ENCODE measurements at places on chromosomes 7 and 10.
A peak's percentile ranks its signal among the peaks of the same experiment; 100 is the strongest.

DNA sequence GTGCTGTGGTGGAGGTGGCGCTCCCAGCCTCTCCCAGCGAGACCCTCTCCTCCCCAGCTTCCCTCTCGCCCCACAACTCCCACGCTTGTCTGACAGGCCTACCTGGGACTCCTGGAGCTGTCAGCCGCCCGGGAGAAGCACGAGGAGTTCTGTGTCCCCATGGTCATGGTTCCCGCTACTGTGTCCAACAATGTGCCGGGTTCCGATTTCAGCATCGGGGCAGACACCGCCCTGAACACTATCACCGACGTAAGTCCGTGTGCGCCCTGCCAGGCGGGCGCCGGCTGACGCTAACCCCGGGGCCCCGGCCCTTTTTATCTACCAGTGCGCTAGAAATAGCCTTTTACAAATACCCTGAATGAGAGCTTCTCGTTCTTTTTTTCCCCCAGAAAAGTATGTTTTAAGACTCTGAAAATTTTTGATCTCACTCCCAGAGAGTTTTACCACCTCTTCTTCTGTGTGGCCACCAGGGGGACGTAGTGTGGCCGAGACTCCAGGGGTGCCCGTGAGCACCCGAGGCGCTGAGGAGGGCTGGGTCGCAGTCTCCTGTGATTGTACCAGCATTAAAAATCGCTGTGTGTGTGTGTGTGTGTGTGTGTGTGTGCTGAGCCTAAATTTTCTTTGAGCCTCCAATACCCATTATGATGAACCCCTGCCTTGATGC is 52.6 kb downstream of the PFKP start:
- no peak for DNase-seq

GRCh38 chr7:123761729-123762128 is 12.9 kb upstream of the WASL start:
- DNase-seq, result no peak

GRCh38 chr10:113309791-113310190 is 243.1 kb upstream of the HABP2 start:
- DNase-seq, result no peak

GRCh38 chr7:2645274-2645868 is 13.6 kb downstream of the TTYH3 start:
- DNase-seq, result no peak

- no peak for DNase-seq
Measured at GRCh38 chr7:150515248-150516147, 826 bp downstream of the GIMAP7 start.

DNA sequence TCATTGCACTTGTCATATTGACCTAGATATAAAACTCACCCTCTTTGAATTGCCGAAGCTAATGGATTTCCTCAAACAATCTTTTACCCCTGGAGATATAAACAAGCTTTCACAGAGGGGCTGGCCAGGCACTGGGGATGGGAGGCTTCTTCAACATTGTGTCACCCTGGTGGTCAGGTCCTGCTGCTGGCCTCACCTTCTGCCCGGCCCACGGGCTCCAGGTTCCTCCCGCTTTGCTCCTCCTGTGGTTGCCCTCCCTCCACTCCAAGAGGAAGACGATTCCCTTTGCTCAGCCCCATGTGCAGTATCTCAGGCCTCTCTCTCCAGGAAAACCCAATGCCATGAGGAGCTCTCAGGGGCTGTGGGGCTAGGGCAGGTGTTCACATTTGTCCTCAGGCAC is 118.1 kb upstream of the ADCY1 start:
- DNase-seq, result peak; percentile 8

GRCh38 chr10:35872671-35873070 is 230.6 kb upstream of the FZD8 start:
- peak; percentile 35 for DNase-seq

DNA sequence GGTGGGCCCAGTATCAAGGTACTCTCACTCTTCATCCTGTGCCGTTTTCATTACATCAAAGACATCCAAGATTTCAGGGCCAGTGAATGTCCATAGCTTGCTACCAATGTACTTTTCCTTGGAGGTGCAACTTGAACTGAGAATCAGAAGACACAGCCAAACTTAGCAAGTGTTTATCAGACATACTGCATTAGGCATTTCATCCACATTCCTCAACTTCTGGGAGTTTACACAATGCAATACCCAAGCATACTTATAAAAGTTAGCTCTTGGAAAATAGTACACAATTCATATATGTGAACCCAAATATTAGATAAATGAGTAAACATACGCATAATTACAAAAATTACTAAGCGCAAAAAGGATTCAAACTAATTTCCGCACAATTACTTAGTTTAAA is 216.3 kb upstream of the RHOBTB1 start:
- DNase-seq, result no peak

DNA sequence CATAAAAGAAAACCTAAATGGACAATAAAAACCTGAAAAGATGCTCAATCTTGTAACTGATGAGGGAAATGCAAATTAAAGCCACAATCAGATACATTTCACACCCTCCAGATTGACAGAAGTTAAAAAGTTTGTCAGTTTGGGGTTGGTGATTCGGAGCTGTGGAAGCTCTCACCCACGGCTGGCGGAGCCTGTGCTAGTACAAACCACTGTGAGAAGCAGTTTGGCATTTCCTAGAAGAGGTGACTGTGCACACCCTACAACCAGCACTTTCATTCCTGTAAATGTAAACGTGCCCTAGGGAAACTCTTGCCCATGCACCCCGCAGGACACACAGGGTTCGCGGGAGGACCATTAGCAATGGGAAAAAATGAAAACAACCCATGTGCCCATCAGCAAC is 114.1 kb downstream of the BMS1 start:
- DNase-seq, result no peak

DNA sequence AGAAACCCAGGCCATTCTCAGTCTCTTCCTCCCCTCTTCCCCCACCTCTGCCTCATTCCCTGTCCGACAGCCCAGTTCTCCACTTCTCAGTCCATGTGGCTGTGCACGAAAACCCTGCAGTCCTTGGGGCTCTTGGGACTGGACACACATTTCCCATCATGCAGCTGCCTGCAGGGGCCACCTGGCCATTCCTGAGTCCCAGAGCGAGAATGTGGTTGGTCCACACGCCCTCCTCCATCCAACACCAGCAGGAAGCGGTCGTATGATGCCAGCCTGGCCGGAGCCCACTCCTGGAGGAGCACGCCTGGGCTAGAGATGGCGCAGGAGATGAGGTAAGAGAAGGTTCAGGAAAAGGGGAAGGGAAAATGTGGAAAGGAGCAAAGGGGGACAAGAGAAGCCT is 222.5 kb downstream of the USP6NL start:
- DNase-seq, result no peak

- DNase-seq, result no peak
Measured at GRCh38 chr7:75900617-75901315, 14.2 kb upstream of the POR start.

DNA sequence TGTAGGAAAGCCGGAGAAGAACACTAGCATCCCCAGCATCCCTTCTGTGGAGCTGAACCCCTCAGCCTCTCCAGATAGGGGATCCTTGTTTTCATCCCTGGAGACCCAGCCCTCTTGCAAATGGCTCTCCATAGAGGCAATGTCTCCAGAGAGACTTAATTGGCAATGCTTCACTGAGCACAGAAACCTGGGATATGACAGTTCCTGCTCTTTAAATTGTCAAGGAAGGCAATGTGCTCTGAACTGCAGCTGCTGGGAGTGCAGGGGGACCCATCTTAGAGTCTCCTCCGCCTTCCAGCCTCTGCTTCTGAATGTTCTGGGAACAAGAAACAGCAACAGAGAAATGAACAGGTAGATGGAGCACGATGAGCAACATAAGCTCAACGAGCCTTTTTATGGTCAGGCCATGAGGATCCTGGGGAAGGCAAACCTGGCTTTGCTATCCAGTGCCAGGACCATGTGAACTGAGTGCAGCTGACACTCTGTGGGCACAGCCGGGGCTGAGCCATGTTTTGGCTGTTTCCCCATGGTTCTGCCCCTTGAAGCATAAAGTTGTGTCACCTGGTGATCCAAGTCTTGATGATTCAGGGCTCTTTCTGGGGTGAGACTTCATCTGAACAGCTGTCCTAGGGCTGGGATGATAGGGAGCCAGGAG is 481.0 kb downstream of the PLXNA4 start:
- no peak for DNase-seq

DNA sequence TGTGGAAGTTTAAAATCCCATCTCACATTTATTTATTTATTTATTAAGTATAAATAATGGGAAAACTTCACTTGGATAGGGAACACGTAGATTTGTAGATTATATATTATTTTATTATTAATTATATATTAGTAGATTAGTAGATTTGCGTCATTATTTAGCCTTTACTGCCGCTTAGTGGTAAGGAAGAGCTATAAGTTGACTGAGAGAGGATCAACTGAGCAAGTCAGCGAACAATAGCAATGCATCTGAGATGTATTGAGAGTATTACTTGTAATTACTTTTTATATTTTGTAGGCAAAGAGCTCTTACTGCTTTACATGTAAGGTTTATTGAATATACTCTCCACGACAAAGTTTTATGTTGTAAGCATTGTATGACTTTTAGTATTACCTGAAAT is 244.5 kb upstream of the ANKRD30A start:
- peak; percentile 10 for DNase-seq

- DNase-seq, result no peak
Measured at GRCh38 chr10:48241332-48241731, 33.2 kb downstream of the FRMPD2 start.

DNA sequence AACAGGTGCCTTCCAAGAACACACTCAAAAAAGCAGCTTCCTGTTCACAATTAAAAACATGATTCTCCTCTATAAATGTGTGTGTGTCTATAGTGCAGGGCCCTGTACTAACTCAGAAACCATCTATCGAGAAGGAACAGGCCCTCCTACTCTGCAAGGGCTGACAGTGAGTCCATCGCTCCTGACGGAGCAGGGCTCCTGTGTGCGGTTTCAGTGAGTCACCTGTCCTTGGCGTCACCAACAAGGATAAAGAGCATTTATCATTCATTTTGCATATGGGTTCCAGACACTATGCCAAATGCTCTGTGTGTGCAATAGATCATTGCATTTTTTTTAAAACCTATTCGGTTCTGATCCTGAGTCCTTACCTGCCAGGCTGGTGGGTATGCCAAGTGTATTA is 63.7 kb downstream of the TACC2 start:
- DNase-seq, result no peak

DNA sequence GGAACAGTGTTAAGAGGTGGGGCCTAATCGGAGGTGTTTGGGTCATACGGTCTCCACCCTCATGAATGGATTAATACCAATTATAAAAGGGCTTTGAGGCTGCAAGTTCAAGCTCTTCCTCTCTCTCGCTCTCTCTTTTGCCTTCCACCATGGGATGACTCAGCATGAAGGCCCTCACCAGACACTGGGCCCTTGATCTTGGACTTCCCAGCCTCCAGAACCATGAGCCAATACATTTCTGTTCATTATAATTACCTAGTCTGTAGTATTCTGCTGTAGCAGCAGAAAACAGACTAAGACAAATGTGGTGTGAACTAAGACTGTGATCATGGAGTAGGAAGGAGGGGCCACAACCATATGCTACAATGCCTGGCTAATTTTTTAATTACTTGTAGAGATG is 7.7 kb downstream of the AIFM2 start:
- DNase-seq, result no peak

GRCh38 chr7:12133865-12134264 is 77.2 kb upstream of the TMEM106B start:
- no peak for DNase-seq

DNA sequence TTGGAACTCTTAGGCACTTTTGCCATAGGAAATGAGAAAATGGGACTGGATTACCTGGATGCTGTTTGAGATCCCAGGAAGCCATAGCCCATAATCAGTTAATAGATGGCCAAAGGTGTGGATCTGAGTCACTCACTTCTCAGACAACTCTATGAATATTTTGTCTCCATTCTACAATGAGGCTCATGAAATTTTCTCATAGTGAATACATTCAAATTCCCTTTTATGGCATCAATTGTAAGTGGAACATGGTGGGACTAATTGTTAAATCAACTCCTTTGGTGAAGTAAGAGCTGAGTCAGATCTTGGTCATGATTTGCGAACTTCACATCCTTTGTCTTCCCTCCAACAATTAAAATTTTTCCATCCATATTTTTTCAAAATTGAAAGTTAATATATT is 222.1 kb downstream of the ARL4A start:
- no peak for DNase-seq

DNA sequence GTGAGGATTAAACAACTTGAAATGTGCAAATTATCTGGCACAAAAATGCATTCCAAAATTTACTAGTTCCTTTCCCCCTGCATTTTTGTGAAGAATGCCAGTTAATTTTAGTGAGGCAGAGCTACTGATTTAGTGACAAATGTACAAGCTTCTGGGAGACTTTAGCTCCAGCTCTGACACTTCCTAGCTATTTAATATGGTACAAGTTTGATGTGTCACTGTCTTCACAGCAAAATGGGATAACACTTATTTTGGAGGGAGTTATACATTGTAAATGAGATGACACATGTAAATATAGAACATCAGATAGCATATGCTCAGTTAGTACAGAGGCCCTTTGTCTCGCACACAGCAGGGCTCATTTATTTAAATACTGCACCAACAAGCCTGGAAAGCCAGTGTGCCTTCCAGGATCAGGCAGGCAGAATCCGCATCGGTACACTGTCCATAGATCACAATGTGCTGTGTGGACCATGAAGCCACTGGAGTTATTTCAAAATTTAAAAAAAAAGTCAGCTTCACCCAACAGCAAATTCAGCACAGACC is 48.7 kb downstream of the ELMO1 start:
- no peak for DNase-seq

DNA sequence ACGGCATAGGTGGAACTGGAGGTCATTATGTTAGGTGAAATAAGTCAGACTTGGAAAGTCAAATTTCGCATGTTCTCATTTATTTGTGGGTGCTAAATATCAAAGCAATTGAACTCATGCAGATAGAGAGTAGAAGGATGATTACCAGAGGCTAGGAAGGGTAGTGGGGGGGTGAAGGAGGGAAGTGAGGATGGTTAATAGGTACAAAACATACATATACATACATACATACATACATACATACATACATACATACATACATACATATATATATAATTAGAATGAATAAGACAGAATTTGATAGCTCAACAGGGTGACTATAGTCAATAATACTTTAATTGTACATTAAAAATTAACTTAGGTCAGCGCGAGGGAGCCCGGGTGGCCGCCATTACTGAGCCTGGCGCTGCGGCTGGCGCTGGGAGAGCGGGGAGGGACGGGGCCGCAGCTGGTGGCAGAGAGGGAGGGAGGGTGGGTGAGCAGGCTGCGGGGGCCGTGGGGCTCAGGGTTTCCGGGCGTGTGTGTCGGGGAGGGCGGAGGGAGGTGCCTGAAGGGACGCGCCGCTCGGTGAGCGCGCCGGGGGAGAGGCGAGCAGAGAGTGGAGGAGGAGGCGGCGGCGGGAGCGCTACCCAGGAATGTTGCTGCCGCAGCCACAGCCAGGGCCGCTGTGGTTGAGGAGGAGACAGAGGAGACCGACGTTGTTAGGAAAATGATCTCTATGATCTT is 85.8 kb upstream of the EGFR start:
- DNase-seq, result peak; percentile 91

DNA sequence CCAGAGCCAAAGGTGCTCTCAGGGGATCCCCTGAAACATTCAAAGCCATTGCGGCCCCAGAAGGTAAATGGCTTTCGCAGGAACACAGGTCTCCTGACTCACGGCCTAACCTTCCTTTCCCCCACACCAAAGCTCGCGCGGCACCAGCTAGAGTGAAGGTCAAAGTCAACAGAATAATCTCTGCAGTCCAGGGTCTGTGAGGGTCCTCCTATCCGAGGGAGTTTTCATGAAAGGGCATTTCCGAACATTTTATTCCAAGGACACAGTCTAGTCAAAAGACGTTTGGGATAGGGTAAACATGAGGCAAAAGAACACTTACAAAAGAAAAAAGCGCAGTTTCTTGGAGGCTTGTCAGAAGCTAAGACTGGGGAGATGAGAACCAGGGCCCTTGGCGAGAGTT is 559 bp upstream of the STEAP2 start:
- no peak for DNase-seq
